Sigmoid colon (tissue), 7 donors: ENCODE measurements at places on chromosomes 7 and 10. TPM values are rescaled to one million over a fixed set of nuclear protein-coding genes. Genes with fewer than 3 reads are reported as not detected.

Gene TCAF2
- 1.2 TPM for polyA plus RNA-seq

Gene POT1
- 9.0 TPM for polyA plus RNA-seq

Gene ADRA2A
- 6.2 TPM for polyA plus RNA-seq

DNA sequence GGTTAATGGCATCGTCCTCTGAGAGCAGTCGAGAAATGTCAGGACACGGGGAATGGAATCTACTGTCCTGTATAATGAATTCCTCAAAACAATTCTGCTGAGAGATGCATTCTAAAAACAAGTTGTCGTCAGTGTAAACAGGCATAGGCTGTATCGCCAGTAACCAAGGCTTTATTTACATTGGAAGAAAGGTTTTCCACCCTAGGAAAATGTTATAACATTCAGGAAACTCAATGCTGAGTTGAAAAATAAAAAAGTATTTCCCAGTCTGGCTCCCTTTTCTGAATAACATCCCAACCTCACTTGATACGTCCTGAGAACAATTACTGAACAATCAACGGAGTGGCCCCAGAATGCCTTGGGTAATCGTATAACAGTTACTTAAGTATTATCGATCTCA is 79.6 kb upstream of the UCN3 start:
- no peak for DNase-seq

DNA sequence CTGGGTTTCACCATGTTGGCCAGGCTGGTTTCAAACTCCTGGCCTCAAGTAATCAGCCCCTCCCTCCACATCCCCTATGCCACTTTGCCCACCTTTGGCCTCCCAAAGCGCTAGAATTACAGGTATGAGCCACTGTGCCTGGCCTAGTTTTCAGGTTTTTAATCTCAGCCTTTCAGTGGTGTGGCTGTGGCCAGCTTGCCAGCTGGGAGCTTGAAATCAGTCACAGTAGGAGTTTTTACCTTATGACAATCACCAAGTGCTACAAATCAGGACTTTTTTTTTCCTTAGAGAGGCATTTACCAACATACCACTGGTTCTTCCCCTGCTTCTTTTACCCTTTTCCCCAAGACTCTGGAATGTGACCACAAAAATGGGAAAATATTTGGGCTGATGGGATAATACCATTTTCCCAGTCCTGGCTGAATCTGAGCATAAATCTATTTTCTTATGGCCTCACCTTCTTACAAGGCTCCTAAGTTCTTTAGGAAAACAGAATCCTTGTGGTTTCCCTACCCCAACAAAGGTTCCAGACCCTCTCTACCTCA is 6.2 kb downstream of the STEAP4 start:
- no peak for DNase-seq

DNA sequence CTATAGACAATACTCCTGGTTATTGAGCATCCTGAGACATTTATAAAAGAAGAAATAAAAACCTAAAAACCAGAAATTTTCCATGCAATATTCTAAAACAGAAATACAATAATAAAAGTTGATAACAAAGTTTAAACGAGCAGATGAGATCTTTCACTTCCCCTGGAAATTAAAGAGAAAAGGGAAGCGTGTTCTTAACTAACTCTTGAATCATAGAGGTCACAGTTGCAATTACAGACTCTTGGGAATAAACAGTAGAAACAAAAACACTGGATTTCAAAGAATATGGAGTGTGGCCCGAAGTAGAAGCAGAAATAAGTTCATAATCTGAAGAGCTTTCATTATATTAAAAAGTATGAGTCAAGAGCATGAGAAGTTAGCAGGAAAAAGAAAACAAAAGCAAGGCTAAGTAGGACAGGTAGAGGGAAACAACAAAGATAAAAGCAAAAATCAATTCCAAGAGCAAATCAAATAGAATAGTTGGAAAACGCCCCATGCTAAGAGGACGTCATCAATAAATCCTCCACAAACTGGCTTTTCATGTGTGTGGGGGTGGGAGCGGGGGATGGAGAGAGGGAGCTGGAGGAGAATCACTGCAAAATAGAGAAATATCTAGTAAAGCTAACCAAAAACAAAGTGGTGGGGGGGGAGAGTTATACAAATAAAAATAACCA is 55.2 kb upstream of the C10orf71 start:
- DNase-seq = no peak

DNA sequence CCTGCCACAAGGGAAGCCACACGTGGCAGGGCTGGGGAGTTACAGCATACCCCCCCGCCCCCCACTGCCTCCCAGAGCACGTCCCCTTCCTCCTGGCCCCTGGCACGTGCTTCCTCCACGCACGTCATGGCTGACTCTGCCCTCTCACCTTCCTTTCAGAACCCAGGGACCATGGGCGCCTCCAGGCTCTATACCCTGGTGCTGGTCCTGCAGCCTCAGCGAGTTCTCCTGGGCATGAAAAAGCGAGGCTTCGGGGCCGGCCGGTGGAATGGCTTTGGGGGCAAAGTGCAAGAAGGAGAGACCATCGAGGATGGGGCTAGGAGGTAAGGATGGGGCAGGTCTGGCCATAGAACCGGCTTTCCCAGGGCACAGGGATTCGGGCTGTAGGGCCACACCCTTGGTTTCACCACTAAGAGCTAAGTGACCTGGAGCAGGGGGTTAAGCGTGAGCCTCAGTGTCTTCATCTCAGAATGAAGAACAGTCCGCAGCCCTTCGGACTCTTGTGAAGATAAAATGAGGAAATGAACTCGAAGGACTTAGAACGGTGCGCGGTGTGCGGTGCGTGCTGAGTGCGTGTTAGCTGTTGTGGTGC is 2.5 kb downstream of the NUDT1 start:
- DNase-seq = no peak

DNA sequence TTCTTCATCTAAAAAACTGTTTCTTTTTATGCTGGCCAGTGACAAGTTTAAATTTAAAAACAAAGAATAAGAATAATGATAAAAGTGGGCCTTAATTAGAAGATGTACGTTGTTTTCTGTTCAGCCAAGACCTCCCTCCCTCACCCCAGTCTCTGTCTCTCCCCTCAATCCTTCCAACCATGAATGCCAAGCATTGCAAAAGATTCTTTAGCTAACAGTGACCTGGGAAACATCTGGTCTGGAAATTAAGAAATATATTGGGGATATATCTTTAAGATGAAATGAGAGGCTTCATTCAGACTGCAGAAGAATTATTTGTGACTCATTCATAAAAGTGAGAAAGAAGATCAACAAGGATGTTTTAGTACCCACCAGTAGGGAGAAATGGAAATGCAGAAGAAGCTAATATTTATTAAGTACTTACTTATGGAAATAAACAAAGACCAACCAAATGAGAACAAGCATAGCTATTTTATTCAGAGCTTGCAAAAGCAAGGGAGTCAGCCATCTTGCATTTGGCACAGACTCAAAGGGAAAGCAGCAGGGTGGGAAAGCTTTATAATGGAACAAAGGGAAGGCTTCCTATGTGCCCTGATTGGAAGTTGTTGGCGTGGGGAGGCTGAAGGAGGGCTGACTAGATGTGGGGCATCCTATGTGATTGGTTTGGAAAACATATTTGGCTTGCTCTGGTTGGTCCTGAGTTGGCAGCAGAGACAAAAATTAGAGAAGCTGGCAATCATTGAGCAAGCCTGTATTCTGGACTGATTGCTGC is 595.4 kb upstream of the GHITM start:
- no peak for DNase-seq

GRCh38 chr7:16062269-16062668 is 359.1 kb downstream of the CRPPA start:
- DNase-seq = no peak

DNA sequence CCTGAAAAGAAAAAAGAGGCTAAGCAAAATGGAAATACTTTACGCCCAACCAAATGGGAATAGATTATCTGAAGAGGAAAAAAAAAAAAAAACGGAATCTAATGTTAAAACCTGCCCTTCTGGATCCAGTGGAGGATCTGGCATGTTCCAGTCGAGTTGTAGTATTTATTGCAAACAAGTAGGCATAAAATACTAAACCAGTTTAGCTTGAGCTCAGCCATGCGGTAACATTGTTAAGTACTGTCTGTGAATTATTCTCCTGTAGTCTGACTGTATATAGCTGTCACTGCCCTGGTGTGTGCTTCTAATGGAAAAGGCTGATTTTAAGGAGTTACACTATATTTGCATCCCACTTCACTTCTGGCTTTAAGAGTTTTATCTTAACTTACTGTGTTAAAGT is 40.3 kb downstream of the CELF2 start:
- DNase-seq = no peak

GRCh38 chr10:62759599-62760175 is 44.8 kb upstream of the ADO start:
- DNase-seq = no peak

- DNase-seq = peak; percentile 15
Observed at GRCh38 chr7:157267956-157268355, 68.8 kb upstream of the DNAJB6 start.
